ENCODE measurements at places on chromosomes 6 and 20. TPM values are rescaled to one million over a fixed set of nuclear protein-coding genes. Genes with fewer than 3 reads are reported as not detected.

Gene TAAR1
- total RNA-seq, result not detected

Gene TSPO2
- total RNA-seq, result not detected

Gene COL21A1
- total RNA-seq, result 1.9 TPM

Gene CST2
- not detected for total RNA-seq

Gene LRFN2
- total RNA-seq, result 20.6 TPM

Gene VIP
- total RNA-seq, result 4.8 TPM

Gene CDSN
- total RNA-seq, result not detected

Gene PACRG
- 6.7 TPM for total RNA-seq

Gene SIM1
- total RNA-seq, result not detected

Gene TINAG
- total RNA-seq, result 0.16 TPM

Gene C20orf141
- total RNA-seq, result not detected

Gene IL17F
- not detected for total RNA-seq

Gene CFAP61
- total RNA-seq, result 3.1 TPM

Gene LY6G6F
- total RNA-seq, result not detected

DNA sequence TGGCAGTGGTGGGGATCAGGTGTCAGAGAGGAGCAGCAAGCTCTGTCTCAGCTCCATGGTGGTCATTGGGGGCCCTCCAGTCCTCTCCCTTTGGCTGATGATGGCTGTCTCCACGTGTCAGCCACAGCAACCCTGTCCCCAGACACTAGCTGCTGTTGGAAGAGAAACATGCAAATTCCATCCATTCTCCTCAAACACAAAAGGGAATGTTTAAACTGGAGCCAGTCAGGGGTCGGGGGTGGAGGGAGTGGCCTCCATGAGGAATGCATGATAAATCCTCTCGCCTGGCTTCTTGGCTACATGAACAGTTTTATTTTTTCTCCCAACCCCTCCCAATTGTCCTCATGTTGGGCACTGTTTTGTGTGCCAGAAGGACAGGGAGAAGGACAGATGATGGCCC is 86.4 kb downstream of the EDN3 start:
- DNase-seq, result no peak

DNA sequence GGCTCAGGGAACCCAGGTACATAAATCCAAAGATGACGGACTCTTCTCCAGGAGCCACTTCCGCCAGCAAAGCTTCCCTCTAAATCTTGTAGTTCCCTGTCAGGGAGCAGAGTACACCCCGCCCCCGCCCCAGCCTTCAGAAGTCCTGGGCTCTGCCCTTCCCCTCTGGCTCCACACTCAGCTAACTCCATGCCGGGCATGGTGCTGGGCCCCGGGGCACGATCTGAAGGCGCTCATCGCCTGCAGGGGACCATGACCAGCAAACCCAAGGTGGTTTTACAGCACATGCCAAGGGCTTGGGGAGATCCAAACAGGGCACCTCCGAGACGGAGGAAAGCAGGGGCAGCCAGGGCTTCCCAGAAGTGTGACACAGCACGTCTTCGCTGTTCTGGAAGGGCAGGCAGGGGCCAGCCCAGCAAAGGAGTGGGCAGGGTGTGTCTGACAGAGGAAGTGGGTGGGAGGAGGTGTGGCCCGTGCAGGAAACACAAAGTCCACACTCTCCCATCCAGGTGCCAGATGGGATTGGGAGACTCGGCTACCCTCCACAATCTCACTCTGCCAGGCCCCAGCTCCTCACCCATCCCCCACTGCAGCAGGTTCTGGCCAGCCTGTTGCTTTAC is 41.6 kb upstream of the SLC22A2 start:
- no peak for DNase-seq

GRCh38 chr6:127997496-127998164 is 96.8 kb upstream of the THEMIS start:
- DNase-seq, result no peak

DNA sequence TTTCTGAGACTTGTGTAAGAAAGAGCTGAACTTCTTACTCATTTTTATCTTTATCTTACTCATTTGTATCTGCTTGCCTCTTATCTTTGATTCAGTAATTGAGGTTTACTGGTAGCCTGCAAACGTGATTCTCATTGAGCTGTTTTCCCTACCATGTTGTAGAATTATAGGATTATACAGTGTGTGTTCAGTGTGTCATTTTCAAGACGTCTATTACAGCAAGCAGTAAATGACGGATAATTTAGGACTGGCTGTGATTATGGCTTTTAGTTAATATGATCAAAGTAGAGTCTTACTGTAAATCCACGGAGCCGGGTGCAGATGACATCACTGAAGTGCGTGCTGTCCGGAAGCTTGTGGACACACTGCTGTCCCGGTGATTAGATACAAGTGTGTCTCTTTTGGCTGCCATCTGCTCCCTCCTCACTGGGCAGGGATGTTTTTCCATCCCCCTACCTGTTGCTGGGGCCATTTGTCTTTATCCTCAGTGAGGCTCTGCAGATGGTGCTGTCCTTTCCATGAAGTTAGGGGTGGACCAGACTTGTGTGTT is 6.0 kb downstream of the NELFCD start:
- no peak for DNase-seq

GRCh38 chr6:80605165-80605989 is 498.9 kb downstream of the BCKDHB start:
- no peak for DNase-seq

GRCh38 chr6:148616841-148617240 is 130.0 kb upstream of the UST start:
- no peak for DNase-seq

DNA sequence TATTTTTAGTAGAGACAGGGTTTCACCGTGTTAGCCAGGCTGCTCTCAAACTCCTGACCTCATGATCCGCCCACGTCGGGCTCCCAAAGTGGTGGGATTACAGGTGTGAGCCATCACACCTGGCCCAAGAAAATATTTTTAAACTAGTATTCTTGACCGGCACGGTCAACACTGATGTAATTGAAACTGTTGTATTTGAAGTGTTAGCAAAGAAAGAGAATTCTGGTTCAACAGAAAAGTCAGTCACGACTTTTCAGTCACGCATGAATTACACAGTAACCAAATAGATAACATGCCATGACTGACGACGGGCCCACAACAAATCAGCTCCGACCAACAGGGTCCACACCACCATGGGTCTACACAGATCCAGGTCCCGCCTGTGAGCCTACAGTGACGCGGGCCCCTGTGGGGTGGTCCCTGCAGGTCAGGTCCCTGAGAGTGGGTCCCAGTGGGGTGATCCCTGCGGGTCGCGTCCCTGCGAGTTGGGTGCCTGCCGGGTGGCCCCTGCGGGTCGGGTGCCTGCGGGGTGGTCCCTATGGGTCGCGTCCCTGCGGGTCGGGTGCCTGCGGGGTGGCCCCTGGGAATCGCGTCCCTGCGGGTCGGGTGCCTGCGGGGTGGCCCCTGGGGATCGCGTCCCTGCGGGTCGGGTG is 1.0 kb downstream of the GMEB2 start:
- DNase-seq, result no peak

DNA sequence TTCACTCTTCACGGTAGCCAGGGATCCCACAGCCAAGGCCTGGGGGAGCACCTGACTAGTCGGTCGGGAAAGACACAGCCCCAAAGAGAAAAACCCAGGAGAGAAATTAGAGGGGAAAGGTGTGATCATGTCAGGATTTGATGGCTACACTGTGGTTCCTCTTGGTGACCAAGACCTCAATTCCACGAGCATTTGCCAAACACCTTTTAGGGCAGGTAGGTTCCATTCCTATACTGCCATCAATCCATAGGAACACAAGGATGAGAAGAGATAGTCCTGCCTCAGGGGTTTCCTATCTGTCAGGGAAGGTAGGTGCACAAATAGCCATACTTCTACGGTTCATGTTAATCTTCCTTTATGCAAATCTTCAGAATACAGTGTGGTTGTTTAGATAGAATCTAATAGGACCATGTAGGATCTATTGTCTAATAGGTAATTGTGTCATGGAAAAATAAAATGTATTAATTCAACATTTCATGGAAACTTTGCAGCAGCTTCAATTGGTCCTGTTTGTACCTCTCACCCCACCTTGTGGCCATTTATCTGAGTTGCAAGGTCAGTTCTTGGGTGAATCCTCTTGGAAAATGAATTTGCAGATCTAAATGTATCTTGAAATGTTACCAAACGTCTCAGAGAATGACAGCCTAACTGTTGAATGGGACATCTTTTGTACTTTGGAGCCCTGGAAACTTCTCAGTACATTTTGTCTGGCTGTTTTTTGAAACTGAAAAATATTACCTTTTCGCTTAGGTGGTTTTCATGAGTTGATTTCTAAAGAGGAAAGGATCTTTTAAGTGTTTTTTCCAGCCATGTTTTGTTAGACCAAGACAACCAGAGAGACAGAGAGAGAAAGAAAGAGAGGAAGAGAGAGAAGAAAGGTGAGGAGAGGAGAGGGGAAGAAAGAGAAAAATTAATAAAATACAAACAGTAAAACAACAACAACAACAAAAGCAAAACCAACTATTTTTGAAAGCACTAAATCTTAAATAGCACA is 33.7 kb upstream of the IYD start:
- no peak for DNase-seq

DNA sequence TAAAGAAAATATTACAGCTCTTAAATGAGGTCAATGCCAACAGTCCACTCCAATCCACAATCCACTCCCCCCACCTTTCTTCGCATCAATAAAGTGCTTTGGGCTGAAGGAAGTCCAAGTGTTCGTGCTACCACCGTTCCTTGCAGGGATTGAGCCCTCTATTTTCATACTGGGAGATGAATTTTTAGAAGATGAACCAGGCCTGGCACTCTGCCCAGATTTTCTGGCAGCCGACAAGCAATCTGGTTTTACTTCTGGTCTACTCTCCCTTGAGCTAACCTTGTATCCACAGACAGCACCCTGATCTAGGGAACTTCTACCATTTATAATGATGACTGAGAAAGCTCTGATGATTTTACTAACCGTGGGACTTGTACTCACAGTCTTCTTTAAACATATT is 72.3 kb downstream of the BTBD9 start:
- peak; percentile 24 for DNase-seq

- DNase-seq, result no peak
Observed at GRCh38 chr6:142398353-142398752, 96.5 kb downstream of the ADGRG6 start.

GRCh38 chr20:62550087-62550632 is 74.4 kb upstream of the GATA5 start:
- no peak for DNase-seq

- no peak for DNase-seq
Observed at GRCh38 chr6:122754191-122754731, 25.3 kb upstream of the FABP7 start.

- no peak for DNase-seq
Observed at GRCh38 chr6:156840136-156840535, 63.0 kb downstream of the ARID1B start.

GRCh38 chr6:13702809-13703302 is 8.8 kb downstream of the RANBP9 start:
- no peak for DNase-seq

DNA sequence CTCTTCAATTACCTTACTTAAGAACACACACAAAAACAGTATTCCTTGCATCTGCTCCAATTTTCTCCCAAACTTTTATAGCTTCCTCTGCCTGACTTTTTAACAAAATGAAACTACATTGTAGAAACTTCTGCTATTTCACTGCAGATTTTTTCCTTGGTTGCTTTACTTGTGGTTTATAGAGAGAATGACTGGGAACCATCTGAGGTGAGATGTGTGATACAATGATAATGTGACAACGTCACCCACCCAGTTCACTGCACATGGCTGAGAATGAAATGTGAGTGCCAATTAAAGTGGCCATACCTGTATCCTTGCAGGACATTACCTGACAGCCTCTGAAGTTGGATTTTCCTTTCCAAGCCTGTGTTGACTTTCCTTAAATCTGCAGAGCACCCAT is 258.4 kb downstream of the CD83 start:
- DNase-seq, result no peak

DNA sequence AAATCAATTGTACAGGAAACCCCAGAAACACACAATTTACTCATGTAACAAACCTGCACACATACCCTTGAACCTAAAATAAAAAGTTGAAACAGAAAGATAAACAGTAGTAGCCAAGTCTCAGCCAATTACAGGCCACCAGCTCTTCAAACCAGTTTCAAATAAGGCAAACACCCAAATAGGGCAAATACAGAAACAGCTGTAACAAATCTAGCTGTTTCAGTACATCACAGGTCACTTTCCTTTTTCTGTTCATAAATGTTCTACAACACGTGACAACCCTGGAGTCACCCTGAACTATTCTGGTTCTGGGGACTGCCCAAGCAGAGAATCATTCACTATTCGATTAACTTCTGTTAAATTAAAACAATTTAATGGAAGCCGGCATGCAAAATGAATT is 329.0 kb downstream of the GJA1 start:
- no peak for DNase-seq

DNA sequence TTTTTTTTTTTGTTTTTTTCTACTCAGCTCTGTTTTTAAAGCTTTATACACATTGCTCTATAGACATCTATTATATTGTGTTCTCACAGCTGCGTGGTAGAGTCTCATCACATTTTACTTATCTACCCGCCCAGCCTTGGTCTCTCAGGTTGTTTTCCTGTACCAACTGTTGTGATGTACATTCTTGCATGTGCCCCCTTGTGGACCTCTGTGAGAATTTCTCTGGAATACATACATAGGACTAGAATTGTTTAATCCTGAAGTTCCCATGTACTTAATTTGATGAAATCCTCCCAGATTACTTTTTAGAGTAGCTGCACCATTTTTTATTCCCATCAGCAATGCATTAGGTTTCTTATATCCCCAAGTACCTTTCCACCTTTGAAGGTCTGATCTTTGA is 40.4 kb upstream of the TINAG start:
- DNase-seq, result no peak

- no peak for DNase-seq
Observed at GRCh38 chr6:34517461-34517881, 38.7 kb downstream of the SPDEF start.

DNA sequence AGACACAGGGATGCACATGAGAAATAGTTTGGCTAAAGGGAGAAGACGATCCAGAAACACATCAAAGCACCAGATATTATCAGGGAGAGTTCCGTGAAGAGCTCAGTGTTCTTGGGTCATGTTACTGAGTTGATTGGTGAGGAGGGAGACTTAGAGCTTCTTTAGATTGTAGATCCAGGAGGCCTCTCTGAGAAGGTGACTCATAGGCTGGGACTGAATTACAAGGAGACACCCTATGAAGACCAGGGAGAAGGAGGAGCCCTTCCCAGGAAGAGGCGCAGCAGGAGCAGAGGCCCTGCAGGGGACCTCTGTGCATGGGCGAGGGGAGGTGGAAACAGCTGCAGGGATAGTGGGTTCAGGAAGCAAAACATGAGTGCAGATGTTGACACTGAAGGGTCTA is 196.5 kb downstream of the SLC24A3 start:
- DNase-seq, result no peak

Measured in occipital lobe (tissue), 3 donors.